ENCODE measurements at places on chromosomes 16 and 17. TPM values are rescaled to one million over a fixed set of nuclear protein-coding genes. Genes with fewer than 3 reads are reported as not detected.
A peak's percentile ranks its signal among the peaks of the same experiment; 100 is the strongest.

GRCh38 chr16:13055480-13055879 lies 154.1 kb downstream of the SHISA9 start:
- DNase-seq = no peak
- no peak overlapping the region for H3K4me3 ChIP-seq
- no peak overlapping the region for H3K27ac ChIP-seq
- H3K27me3 ChIP-seq = no peaks in the 10 kb centered on the region
- no peaks in the 10 kb centered on the region for H3K36me3 ChIP-seq

GRCh38 chr17:29495011-29495410 lies 71.8 kb downstream of the ABHD15 start:
- H3K27ac ChIP-seq = no peak overlapping the region
- H3K27me3 ChIP-seq = no peaks in the 10 kb centered on the region
- peaks cover 34% of the 10 kb centered on the region for H3K36me3 ChIP-seq
- DNase-seq = no peak

DNA sequence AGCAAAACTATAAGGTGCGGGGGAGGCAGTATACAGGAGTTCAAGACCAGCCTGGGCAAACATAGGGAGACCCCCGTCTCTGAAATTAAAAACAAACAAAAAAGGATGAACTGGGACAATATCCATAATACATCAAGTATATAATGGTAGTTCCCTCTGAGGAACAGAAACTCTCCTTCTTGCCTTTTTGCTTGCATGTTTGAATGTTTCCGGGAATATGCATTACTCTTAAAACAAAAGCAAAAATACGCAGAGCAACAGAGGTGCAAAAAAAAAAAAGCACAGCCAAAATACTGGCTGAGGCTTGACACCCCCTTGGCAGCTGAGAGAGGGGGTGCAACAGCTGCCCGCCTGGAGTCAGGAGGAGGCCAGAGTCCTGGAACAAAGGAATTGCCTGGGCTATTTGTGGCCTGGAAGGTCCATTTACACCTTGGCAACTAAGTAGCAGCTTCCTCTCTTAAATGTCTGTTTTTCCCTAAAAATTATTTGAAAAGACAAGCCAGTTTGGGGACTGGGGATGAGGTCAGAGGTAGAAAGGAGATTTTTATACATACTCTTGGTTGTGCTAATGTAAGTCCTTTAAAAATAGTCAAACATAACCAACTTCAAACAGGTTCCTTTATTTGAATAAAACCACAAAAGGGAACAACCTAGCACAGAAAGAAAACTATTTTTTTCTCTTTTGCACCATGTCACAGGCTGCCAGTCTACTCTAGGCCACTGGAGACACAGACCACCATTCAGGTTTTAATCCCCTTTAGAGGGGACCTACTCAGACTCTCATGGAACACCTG lies 19.5 kb downstream of the USP7 start:
- DNase-seq = no peak
- peaks cover 64% of the 10 kb centered on the region for H3K4me1 ChIP-seq
- H3K4me3 ChIP-seq = peak overlapping the region; percentile 47
- no peaks in the 10 kb centered on the region for H3K27me3 ChIP-seq
- peaks cover 2% of the 10 kb centered on the region for H3K36me3 ChIP-seq

DNA sequence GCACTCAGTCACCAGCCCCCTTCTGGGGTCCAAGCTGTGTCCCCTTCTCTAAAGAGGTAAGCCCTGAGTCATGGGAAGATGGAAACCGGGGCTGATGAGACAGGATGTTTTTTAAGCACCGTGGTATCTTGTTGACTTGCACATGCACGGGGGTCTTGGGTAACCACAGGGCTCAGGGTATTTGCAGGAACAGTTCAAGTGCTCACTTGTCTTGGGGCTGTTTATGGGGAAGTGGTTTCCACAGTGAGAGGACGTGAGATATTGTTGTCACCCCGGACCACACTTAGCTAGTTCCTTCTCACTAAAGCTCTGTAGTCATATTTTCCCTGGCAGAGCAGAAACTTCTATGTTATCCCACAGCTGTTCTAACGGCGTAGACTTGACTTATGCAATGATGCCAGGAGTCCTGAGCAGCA lies 7.7 kb downstream of the CCL3L1 start:
- no peaks in the 10 kb centered on the region for H3K36me3 ChIP-seq
- H3K27ac ChIP-seq = peak overlapping the region; percentile 56
- H3K4me3 ChIP-seq = peak overlapping the region; percentile 3
- H3K4me1 ChIP-seq = peaks cover 27% of the 10 kb centered on the region
- H3K27me3 ChIP-seq = peaks cover 74% of the 10 kb centered on the region

The KRTAP2-2 gene
- total RNA-seq = not detected

The TP53TG3F gene
- total RNA-seq = not detected

The PRKAR1A gene
- total RNA-seq = 208 TPM
